Skin of body (tissue), 3 donors: ENCODE measurements at places on chromosomes 6 and 20.

- DNase-seq, result no peak
Observed at GRCh38 chr6:130699742-130700141, 127.5 kb upstream of the SMLR1 start.

DNA sequence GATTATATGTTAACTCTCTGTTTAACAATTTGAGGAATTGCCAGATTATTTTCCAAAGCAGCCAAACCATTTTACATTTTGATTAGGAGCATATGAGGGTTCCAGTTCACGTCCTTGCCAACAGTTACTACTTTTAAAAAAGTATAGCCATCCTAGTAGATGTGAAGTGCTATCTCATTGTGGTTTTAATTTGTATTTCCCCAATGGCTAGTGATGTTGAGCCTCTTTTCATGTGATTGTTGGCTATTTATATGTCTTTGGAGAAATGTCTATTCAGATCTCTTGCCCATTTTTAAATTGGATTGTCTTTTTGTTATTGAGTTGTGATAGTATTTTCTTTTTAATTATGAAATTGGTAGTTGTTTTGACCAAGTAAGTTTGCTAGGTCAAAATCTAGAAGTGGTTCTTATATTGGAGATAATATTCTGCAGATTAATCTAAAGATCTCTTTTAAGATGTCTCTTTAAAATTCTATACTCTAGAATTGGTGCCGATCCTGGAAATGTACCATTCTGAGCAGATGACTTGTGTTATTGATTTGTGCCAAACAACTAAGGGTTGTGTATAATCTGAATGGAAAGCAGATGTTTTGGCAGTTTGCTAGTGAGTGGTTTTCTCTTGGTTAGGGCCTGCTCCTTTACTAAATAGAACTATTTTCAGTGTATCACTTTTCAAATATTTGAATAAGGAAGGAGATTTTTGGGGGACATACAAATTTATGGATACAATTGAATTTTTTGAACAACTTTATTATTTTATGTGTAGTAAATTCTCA, 99.5 kb downstream of the CDKAL1 start:
- peak; percentile 32 for DNase-seq

DNA sequence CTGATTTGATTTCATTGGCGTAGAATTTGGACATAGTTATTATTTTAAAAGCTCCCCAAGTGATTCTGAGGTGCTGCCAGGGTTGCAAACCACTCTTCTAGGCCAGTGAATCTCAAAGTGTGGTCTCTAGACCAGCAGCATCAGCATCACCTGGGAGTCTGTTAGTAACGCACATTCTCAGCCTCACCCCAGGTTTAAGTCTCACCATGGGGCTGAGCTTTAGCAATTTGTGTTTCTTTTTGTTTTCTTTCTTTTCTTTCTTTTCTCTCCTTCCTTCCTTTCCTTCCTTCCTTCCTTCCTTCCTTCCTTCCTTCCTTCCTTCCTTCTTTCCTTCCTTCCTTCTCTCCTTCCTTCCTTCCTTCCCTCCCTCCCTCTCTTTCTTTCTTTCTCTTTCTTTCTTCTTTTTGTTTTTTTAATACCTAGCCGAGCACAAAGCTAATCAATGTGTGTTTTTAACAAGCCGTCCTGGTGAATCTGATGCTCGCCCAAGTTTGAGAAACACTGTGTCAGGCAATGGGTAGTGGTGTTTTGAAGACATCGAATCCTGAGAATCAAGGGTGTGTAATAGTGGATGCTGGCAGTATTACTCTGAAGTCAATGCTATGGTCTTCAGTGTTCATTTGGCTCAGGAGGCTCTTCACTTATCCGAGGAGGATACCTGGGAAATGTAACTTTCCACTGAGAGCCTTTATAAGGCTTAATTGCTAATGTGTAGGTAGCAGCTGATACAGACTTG, 104.9 kb downstream of the SLX4IP start:
- no peak for DNase-seq

GRCh38 chr20:32999603-33000250, 4.5 kb downstream of the SUN5 start:
- no peak for DNase-seq

DNA sequence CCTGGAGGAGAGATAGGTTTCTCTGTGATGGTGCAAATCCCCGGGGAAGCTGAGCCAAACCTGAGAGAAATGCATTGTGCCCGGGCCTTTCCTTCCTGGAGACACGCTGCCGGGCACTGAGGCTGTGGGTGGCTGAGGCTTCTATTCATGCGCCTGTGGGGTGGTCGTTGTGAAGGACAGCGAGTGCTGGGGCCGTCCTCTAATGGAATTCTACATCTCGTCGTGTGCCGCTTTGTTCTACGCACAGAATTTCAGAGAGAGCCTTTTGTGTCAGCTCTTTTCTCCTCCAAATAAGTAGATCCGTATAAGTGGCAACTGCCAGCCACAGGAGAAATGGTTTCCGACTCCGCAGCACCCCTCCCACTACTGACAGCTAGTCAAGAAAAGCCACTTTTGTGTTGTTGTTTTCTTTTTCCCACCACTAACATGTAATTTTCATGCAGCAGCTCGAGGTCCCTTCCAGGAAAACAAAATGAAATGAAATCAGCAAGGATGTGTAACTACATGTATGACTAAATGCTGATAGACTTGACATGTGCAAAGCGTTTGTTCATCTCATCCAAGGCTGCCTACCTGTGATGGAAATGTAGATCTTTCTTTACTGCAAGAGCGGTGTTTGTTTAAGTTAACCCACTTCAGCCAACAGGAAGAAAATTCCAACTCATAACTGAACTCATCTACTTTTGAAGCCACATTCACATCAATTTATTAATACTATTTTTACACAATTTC, 26.4 kb upstream of the PXDC1 start:
- DNase-seq, result no peak

DNA sequence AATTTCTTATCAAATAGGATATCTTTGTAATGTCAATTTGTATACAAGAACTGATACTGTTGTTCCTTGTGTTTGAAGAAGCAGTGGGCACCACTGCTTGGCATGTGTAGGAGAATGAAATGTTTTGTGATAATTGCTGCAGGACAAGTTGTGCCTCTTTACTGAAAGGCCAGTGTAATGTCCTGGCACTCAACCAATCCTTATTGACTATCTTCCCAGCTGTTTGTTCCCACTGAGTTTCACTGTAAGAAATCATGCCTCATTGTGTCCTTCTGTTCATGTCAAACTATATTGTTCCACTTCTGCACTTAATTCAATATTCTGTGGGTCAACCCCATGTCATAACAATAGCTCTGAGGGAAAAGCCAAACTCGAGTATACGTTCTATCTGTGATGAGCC, 136.1 kb upstream of the FAM83B start:
- DNase-seq, result no peak

DNA sequence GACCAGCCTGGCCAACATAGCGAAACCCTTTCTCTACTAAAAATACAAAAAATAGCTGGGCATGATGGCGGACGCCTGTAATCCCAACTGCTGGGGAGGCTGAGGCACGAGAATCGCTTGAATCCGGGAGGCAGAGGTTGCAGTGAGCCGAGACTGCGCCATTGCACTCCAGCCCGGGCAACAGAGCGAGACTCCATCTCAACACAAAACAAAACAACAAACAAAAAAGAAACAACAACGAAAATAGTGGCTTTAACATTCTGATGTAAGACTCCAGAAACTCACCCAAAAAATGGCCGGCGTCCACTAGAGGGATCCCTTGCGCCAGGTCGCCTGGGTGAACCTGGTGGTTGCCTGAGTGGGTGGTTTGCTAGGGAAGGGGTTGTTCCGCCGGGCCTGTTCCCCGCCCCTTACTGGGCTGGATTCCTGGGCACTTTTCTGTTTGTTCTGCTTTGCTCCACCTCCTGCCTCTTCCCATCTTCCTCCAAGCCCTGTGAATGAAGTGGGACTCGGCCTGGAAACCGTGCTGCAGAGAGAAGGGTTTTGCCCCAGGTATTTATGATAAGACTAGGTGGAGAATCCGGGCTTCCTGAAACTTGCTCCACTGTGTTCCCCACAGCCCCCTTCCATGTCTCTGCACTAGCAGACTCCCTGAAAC, 1.5 kb downstream of the PABPC1L start:
- no peak for DNase-seq

DNA sequence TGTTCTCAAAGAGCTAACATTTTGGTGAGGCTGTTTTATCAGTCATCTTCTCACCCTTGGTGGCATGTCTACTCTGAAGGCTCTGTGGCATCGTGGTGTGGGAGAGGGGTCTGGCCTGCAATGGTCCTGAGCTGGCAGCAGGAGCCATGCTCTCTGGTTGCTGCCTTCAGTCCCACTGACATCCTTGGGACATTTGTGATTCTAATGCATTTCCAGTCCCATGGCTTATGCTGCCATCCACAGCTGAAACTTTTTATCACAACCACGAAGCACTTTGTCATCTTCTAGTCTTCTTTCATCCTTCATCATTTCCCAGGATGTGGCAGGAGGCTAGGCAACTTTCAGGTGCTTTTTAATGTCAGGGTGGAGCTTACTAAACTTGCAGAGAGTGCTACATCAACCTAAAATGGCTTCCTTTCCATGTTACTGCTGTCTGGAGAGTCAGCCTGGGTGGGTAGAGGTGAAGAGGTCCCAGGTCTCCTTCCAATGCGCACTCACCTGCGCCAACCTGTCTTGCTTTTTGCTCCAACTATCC, 77.1 kb downstream of the GPR63 start:
- DNase-seq, result no peak
